ENCODE measurements at places on chromosomes 3 and 15.

- no peak for DNase-seq
Measured at GRCh38 chr15:71808311-71809020, 1.9 kb upstream of the NR2E3 start.

DNA sequence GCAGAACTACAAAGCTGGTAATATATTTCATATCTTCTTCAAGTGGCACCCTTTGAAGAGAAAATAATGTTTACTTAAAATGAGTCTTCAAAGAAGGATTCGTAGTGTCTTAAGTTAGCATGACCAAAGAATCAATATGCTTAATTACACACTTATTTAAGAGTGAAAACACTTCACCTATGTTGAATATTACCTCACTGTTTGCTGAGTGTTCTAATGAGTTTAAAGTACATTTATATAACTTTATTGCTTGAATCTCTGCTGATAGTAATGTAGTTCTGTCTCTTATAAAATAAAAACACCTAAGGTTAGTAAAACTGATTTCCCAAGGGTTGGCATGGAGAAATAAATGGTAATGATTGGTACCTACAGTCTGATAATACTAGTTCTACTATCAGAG lies 143.3 kb upstream of the SLC2A2 start:
- DNase-seq, result no peak

DNA sequence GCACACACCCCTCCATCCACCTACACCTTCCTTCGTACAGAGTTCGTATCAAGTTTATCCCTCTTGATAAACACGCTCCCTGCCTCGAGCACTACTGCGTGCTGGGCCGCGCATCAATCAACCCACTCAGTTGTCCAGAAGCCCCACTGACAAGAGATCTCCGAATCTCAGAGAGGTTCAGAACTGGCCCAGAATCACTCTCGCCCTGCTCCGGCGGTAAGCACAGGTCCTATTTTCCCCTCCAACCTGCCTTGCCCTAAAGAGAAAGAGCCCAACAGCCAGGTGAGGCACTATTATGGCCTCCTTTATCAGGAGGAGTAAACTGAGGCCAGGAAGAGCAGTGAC lies 494 bp upstream of the NISCH start:
- no peak for DNase-seq

GRCh38 chr15:93644595-93644994 lies 555.6 kb upstream of the RGMA start:
- DNase-seq, result no peak

- no peak for DNase-seq
Measured at GRCh38 chr3:38126121-38126892, 10.6 kb downstream of the ACAA1 start.

GRCh38 chr3:171568766-171569165 lies 108.6 kb upstream of the TNIK start:
- DNase-seq, result no peak

DNA sequence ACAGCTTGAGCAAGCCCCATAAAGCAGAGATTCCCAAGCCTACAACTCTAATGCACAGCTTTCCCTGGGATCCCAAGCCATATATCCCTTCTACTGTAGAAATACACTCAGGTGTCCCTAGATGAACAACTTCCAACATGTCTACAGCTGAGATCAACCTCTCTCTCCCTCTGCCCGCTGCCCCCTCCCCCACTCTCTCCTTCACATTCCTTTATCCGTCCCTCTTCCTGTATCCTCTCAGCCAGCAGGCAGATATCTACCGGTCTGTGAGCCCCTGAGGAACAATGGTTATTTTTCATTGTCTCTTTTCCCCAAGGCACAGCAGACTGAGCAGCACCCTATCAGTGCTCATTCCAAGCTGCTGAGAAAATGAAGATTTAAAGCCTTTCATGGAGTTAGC lies 138.6 kb downstream of the SUCLG2 start:
- no peak for DNase-seq

DNA sequence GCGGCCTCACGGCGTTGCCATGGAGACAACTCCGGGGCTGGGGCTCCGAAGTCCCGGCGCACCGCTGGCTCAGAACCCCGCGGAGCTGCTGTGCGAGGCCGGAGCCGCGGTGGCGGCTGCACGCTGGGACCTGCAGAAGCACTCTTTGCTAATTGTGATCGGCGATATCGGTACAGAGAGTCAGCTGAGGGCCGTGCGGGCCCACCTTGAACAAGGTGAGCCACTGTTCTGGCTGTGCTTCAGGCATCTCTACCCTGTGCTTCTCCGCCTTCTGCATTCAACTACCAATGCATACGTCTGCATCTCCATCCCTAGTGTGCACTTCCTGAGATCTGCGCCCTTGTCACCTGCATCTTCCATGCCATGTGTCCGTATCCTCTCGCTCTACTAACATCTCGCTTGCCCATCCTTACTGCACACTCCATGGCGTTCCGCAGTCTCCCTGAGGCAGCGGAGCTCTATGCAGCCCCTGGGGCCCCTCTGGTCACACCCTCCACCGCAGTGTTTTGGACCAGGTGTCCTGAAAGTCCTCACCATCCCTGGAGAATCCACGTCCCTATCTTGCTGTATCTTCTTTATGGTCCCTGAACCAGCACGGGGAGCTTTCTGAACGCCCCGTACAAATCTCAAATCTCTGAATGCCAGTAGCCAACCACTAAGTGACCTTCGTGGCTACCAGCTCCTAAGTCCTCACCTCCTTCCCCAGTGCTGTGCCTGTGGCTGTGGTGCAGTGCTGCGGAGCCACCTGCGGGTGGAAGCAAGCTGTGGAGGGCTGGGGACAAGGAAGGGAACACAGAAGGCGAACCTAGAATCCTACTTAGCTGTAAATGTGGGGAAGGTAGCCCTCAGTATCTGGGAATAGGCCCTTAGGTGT lies 6.2 kb upstream of the MAP1A start:
- DNase-seq, result no peak

DNA sequence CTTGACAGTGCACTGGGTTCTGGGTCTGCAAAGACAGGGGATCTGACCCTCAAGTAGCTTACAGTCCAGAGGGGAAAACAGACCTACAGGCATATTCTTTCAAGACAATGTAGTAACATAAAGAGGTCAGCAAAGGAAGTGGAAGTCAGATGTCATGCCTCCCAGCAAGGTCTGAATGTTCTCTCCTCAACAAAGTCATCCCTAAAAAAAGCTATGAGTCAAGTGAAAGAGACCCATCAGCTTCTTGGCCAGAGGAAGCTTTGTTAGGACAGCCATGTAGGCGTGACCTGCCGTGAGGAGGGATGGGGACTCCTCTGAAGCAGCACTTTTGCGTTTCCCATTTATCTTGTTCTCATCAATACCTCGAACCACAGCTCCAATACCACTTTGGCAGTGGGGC lies 331.6 kb upstream of the NR2F2 start:
- no peak for DNase-seq

DNA sequence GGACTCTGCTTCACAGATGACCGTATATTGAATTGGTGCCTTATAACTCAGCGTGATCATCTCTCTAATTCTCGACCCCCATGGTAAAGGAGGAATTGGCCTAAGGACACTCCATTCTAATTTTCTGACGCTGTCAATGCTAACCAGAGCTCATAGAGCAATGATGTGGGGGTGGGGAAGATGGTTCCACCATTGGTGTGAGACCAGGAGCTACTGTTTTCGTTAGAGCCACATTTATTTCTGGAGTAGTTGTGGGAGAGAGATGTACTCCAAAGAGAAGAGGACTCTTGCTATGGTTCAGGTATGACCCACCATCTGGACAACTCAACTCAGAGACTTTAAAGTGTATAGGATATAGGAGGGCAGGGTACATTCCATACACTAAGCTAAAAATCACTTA lies 16.3 kb downstream of the ZBTB38 start:
- no peak for DNase-seq

- no peak for DNase-seq
Measured at GRCh38 chr15:76678766-76679165, 226.4 kb downstream of the SCAPER start.

DNA sequence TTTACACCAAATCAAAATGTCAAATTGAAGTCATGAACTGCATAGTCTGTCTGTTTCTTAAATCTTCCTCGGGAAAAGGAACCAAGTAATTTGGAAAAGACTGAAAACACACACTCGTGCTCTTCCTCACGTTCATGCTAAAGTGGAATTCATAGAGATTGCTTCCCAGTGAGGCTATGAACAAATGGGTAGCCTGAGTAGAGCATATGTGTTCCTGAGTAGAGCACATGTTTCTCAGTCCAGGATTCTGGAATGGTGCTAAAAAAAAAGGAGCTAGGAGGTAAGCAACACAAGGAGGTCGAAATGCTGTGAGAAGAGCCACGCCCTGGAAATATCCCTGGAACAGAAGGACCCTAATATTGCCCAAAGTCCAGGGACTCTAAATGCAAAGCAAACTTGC lies 494.2 kb upstream of the THBS1 start:
- no peak for DNase-seq

DNA sequence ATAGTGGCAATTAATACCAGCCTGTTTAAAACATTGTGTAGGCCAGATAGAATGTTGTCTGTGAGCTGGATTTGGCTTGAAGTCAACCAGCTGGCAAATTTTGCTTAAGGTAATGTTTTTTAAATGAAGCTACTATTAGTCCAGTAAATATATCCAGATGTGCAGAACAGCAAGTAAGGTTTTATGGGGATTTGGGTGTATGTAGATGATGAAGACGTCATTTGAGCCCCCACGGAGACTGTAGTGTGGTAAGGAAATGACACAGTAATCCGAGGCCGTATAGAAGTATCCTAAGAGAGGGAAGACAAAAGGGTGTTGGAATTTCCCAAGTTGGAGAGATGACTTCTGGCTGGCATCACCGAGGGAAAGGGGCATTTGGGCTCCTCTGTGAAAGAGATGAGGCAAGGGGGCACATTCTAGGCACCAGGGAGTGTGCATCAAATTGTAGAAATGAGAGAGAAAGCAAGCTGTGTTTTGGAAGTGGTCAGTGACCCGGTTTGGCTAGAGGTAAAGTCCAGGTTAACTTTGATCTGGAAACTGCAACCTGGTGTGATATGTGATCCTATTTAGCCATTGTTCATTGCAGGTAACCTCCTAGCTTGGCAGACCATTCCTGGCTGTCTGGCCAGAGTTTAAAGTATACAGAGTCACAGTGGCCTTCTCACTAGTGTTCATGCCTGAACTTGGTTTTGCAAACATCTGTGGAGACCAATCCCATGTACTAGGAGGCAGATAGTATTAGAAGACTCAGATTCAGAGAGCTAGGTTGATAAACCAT lies 104.2 kb downstream of the ITPR1 start:
- no peak for DNase-seq

DNA sequence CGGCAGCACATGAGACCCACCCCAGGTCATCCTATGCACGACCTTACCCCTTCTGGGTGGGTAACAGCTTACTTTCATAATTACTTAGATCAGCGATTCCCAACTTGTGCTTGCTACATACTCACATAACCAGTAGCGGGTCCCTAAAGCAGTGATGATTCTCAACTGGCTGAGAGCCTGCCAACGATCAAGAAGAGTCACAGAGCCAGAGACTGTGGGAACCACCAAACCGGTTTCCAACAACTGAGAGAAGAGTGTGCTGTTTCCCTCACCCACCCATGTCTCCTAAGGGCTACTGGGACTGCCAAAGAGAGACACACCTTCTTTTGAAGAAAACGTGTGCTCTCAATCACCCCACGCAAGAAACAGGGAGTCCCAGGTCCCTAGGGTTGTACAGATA lies 12.0 kb upstream of the XXYLT1 start:
- no peak for DNase-seq

- DNase-seq, result no peak
Measured at GRCh38 chr3:153090973-153091372, 71.1 kb upstream of the RAP2B start.

GRCh38 chr3:125002414-125003368 lies 53.1 kb downstream of the HEG1 start:
- no peak for DNase-seq

- peak; percentile 100 for DNase-seq
Measured at GRCh38 chr3:101676765-101677435, at the start of gene ZBTB11. Gene ZBTB11 (minus strand): TSS chr3:101677132. CDS start chr3:101676914, 218 bp downstream.

GRCh38 chr3:141699324-141699723 lies 38.8 kb upstream of the RNF7 start:
- DNase-seq, result no peak

GRCh38 chr3:1251282-1252060 lies 158.6 kb downstream of the CNTN6 start:
- DNase-seq, result no peak

DNA sequence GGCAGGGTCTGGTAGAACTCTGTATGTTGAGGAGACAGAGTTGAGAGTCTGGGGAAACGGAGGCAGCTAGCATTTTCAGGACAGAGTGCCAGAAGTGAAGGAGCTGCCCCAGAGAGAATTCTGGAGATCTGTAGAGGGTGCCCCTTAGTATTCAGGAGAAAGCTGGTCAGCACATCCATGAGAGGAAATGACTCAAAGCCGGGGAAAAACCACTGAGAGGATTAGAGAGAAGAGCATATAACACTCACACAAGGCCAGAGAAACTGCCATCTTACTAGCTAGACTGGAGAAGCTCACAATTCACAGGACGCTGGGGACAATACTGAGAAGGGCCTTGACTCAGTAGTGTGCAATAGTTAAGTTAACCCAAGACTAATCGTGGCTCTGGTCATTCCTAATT lies 75.7 kb upstream of the DPPA4 start:
- no peak for DNase-seq

DNA sequence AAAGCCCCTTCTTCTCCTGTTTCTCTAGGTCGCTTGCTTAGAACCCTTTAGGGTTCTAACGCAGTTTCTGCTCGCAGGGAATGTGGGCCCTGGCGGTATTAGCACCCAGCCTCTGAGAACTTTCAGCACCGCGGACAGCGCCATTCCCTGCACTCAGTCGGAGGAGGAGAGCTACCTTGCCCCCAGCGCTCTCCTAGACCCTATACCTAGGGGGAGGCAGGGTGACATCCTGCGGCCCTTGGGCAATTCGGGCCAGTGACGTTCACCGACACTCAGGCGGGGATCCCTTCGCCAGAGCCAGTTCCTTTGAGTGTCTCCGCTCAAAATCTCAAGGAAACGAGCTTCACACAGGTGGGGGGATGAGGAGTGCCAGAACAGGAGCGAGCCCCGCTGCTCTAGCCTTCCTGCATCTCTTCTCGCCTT lies 1.3 kb downstream of the SLC7A14 start:
- peak; percentile 62 for DNase-seq

GRCh38 chr3:152823173-152823572 lies 11.8 kb upstream of the P2RY1 start:
- DNase-seq, result no peak
